Activated CD4-positive, CD25-positive, alpha-beta regulatory T cell treated with anti-CD3 and anti-CD28 coated beads, Interleukin-2, amount 50 U/mL, for 72 hours (primary cell): ENCODE measurements at places on chromosomes 2 and 18.

DNA sequence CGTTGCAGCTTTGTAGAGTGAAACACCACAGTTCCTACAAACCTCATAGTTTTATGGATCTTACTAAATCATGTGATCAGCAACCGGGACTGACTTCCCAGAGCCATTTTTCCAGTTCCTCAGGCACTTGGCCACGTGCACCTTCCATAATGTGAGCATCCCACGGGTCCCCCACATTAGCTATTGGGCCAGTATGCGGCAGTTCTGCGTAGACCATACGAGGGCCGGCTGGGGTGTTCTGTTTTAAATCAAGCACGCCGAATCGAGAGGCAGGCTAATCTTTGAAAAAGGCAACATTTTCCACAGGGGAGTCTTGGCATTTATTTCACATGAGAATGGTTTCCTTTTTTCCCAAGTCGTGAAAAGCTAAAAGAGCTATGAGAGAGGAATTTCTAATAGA is 135.6 kb upstream of the CCDC195 start:
- DNase-seq, result no peak

DNA sequence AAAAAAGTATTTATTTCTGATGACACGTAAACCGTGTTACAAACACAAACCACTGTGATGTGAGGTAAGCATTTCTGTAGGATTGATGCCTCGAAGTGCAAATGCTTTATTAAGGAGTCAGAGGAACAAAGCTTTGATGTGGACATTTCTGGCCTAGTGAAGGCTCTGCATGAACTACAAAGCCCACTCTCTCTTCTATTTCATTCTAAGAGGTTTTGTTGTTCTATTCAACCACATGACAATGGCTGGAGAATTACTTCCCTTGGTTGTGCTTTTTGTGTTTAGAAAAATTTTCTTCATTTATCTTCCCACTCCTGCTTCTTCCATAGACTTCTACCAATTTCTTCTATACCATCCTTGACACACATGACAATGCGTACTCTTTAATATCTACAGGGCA is 125.7 kb upstream of the CCDC195 start:
- DNase-seq, result no peak

DNA sequence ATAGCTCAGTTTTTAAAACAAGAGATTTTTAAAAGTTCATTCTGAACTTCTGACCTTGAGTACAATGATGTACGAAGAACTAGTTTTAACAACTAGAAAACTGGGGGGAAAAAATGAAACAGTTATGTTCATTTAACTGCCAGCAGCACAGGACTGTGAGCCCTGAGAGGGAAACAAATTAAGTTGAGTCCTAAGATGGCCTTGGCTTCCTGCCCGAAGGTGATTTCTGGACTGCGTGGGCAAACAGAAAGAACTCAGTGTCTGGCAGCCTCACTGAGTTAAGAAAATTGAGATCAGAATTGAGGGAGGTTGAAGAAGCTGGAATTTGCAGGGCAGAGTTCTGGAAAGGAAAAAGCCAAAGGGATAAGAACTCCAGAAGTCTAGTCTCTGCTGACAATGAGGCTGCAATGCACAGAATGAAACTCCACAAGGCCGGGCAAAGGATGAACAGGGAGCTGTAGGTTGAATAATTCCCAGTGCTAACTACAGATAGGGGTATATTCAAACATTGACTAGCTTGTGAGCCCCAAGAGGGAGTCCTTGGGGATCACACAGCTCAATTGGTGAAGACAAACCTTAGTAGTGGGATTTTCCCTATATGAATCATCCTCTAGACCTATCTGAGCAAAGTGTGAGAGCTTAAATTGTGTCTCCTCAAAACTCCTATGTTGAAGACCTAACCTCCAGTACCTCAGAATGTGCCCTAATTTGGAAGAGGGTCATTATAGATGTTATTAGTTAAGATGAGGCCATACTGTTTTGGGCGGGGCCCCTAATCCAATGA is 13.1 kb upstream of the CRACDL start:
- no peak for DNase-seq

DNA sequence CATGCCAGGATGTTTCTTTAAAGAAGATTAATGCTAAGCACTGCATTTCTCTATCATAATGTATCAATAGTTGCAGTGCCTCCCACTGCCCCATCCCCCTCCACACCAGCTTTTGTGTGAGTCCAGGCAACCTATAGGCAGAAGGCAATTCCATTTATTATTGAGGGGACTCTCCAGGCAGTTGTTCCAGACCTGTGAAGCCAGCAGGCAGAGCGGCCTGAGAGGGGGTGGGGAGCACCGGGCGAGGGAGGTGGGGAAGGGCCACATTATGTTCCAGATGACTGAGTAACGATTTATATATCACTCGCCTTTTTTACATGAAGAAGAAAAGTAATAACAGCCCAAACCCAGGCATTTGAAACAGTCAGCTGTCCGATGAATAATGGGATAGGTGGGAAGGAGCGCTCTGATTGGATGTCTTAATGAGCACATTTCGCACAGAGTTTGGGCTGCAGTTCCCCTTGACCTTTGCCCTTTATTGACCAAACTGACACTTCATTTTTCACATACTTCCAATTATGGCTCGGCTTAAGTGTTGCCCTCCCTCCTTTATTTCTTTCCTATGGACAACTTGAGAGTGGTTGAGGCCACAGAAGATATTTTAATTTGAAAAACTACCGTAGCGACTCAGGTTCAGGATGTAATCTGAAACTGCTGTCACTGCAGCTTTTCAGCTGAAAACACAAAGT is 34.4 kb downstream of the MEIS1 start:
- no peak for DNase-seq

GRCh38 chr2:109436610-109437225 is 177.0 kb downstream of the SEPTIN10 start:
- no peak for DNase-seq

DNA sequence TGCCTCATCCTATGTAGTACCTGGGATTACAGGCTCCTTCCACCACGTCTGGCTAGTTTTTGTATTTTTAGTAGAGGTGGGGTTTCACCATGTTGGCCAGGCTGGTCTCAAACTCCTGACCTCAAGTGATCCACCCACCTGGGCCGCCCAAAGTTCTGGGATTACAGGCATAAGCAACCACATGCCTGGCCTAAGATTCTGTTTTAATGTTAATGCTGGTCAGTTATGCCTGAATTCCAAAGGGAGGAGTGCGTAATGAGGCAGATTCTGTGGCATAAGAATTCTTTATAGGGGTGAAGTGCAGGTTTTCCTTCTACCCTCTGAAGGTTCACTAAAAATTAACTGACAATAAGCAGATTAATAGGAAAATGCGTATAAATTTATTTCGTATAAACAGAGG is 1343.8 kb upstream of the LRRTM1 start:
- no peak for DNase-seq

GRCh38 chr2:190748966-190749365 is 100.1 kb downstream of the NAB1 start:
- DNase-seq, result no peak

DNA sequence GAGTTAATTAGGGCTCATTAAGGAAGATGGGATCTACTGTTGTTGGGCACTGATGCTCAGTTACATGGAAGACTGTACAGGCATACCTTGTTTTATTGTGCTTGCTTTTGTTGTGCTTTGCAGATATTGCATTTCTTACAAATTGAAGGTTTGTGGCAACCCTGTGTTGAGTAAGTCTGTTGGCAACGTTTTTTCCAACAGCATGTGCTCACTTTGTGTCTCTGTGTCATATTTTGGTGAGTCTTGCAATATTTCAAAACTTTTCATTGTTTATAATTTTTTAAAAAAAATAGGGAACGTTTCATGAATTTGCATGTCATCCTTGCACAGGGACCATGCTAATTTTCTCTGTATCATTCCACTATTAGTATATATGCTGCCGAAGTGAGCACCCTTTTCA is 15.6 kb downstream of the PHLPP1 start:
- no peak for DNase-seq

DNA sequence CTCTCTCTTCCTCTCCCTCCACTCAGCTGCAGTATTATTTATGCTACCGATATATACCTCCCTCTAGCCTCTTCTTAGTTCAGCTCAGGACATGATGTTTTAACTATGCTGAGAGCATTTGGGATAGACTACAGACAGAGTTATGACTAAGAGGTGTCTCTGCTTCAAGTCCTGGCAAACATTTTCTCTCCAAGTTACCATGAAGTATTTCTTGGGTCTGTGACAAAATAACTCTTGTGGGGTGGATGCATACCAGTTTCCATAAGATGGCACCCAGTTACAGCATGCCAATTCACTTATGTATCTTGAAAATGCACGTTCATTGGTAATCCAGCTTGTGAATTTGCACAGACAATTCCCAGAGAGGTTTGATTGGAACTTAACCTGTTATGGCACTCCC is 737.6 kb downstream of the SLC4A3 start:
- DNase-seq, result no peak
